ENCODE measurements at places on chromosomes 1 and 21.

- no peak for DNase-seq
These were observed 2.9 kb downstream of the NFYC start for GRCh38 chr1:40694353-40694874.

- DNase-seq = no peak
These were observed 3.3 kb downstream of the TTLL10 start for GRCh38 chr1:1176931-1177330.

- DNase-seq = no peak
These were observed 12.2 kb downstream of the UBE2U start for GRCh38 chr1:64215576-64215975.

GRCh38 chr1:229047840-229048620 is 222.9 kb upstream of the RAB4A start:
- DNase-seq = no peak

GRCh38 chr1:239723776-239724367 is 337.5 kb downstream of the CHRM3 start:
- no peak for DNase-seq

DNA sequence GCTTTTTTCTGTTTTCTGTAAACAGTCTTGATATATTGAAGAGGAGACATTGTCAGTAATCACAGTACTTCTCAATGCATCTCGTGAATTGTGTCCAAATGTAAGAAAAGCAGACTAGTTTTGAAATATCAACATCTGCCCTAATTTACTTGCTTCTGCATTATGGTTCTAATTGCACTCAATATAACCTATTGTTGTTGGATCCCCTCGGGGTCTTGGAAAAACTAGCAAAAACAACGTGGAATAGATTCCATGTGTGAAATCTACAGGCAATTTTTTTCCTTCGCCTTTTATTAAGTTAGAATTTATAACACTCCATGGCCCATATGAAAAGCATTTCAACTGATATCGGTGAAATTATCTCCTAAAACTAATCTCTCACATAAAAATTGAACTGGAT is 236.5 kb downstream of the TTLL7 start:
- no peak for DNase-seq

GRCh38 chr1:230012741-230013140 is 54.3 kb upstream of the GALNT2 start:
- DNase-seq = no peak

- DNase-seq = peak; percentile 59
These were observed 116.0 kb downstream of the TTLL7 start for GRCh38 chr1:83882906-83883305.

- DNase-seq = peak; percentile 79
These were observed 102.0 kb downstream of the BEND5 start for GRCh38 chr1:48674641-48675040.

DNA sequence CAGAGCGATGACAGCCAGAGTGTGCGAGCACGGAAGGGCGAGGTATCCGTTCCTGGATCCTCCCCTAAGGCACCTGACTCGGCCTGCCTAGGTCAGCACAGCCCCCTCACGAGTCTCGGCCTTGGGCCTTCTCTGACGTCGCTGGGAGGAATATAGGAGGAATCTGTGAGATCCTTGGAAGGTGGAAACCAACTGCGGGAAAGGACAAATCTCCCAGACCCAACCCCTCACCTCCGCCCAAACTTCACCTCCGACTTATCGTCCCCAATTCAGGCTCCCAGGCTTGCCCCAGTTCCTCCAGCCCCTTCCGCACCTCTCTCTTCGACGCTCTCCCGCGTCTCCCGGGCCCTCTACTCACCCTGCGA is 494 bp downstream of the APH1A start:
- DNase-seq = no peak

- DNase-seq = peak; percentile 38
These were observed 16.6 kb downstream of the UTP11 start for GRCh38 chr1:38029081-38029681.

- DNase-seq = no peak
These were observed 6.3 kb downstream of the KLHL21 start for GRCh38 chr1:6596351-6596750.

GRCh38 chr1:25641931-25642573 is 25.5 kb downstream of the MAN1C1 start:
- no peak for DNase-seq

DNA sequence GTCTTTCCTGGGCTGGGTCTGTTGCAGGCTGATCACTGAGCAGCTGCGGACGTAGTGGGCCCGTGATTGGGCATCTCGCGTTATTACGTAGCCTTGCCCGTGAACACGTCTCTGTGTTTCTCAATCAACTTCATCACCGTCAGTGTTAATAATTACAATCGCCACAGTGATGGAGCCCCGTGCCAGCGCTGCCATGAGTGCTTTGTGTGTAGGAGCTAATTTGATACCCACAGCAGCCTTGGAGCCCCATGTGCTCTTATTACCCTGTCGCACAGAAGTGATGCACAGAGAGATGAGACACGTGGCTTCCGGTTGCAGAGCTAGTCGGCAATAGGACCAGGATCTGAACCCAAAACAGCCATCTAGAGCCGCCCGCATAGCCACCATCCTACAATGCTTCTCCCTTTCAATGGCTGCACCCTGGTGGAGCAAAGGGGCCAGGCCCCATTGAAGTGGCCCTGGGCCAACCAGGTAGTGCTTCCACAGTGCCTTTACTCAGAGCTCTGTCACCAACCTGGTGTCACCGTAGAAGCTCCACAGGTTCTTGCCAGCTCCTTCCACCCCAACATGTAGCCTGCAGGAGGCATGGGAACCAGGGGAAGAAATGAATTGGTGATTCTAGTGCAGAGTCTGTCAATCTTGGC is 398.5 kb upstream of the VAMP3 start:
- DNase-seq = no peak

DNA sequence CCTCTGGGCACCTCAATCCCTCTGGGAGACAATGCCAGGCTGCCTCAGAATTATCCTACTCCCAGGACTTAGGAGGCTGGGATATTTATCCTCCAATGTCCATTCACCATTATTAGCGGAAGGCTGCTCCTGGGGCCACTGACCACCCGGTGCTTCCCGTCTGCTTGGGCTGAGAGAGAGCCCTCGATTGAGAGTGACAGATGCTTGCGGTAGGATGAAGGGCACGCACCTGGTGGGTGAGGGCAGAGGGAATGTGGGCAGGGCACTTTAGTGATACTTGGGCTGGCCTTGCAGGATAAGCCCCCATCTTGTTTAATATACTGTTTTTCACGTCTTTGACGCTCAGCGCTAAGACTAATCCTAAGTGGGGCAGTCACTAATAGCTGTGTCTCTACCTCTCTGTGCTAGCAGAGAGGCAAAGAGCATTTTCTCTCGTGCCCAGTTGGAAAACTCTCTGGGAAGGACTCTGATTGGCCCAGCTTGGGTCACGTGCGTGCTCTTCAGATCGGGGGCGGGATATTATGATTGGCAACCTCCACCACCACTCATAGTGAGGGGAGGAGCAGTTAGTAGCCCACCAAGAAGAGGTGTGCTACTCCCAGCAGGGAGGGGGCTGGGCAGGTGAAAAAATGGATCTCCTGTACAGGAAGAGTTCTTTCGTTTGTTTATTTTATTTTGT is 10.6 kb upstream of the PARS2 start:
- DNase-seq = peak; percentile 35
